ENCODE measurements at places on chromosomes 4 and X.

- no peak for DNase-seq
Measured at GRCh38 chr4:67714248-67714583, 13.3 kb upstream of the UBA6 start.

DNA sequence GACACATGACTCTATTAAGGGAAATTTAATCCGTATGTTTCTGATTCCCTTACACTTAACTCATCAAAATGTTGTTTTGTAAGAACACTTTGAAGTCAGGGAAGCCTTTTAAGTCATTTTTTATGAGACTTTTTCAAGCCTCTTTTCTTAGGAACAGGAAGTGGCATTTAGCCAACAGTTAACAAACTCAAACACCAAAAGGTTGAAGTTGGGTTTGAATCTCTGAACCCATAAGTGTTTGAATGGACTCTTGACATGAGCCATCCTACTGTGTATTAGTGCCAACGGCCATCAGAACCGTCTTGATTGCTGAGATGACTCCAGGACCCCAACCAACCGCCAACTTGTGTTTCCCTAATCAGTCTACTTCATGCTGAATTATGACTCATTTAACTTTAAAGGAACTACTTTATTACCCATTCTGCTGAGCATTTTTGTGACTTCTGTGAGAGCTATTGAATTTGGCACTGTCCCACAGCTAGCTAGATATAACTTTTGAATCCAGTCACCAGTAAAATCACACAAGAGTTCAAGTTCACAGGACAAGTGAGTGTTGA is 209.1 kb upstream of the FAT1 start:
- no peak for DNase-seq

- no peak for DNase-seq
Measured at GRCh38 chrX:124548571-124548970, 202.2 kb downstream of the SH2D1A start.

DNA sequence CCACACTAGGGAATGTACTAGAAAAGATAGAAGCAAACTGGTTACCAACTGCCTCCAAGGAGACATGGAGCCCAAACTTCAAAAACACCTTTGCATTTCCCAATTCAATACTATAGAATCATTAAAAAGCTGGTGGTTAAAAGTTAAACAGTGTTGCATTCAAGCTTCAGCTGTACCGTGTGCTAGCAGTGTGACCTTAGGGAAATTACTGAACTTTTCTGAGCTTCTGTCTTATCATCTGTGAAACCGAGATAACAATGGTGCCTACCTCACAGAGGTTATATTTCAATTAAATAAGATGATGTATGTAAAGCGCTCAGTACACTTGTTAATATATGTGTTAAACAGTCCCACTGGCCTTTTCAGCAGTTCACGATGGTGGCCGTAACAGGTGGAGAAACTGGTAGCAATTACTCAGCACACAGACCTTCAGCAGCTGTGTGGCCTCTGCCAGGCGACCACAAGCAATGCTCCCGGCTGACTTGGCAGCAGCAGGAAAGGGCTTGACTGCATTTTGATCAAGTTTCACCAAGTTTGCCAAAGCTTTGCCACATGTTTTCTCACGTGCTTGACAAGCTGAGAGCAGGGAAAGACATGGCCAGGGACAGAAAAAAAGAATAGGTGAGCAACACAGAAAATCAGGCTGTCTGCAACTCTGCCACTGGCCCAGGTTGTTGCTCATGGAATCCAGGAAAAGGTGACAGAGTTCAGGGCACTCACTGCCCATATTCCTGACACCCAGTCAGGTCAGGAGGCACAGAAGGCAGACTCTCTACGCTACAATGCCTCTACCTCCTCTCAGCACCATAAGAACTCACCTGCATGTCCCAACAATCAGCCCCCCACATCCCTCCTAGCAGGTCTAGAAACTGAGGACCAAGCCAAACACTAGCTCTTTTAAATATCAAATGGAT is 72.1 kb downstream of the PARM1 start:
- DNase-seq: no peak

- no peak for DNase-seq
Measured at GRCh38 chr4:40688446-40689095, 58.9 kb upstream of the RBM47 start.

Data from NCI-H446 treated with DMSO at 0.1 percent for 48 hours (cell line).